ENCODE measurements at places on chromosomes 5 and 9. TPM values are rescaled to one million over a fixed set of nuclear protein-coding genes. Genes with fewer than 3 reads are reported as not detected.

ARID3C gene
- not detected for total RNA-seq

MAMDC4 gene
- total RNA-seq: 1.8 TPM

ANKRD18A gene
- not detected for total RNA-seq

SUSD1 gene
- total RNA-seq: 24.0 TPM

KCNIP1 gene
- not detected for total RNA-seq

ZNF454 gene
- 8.2 TPM for total RNA-seq

IL4 gene
- not detected for total RNA-seq

CNTFR gene
- 13.7 TPM for total RNA-seq

ARL14EPL gene
- total RNA-seq: not detected

Measured in thoracic aorta (tissue), 2 donors.